NCI-H1694 (cell line): ENCODE measurements at places on chromosomes 13 and 19.

DNA sequence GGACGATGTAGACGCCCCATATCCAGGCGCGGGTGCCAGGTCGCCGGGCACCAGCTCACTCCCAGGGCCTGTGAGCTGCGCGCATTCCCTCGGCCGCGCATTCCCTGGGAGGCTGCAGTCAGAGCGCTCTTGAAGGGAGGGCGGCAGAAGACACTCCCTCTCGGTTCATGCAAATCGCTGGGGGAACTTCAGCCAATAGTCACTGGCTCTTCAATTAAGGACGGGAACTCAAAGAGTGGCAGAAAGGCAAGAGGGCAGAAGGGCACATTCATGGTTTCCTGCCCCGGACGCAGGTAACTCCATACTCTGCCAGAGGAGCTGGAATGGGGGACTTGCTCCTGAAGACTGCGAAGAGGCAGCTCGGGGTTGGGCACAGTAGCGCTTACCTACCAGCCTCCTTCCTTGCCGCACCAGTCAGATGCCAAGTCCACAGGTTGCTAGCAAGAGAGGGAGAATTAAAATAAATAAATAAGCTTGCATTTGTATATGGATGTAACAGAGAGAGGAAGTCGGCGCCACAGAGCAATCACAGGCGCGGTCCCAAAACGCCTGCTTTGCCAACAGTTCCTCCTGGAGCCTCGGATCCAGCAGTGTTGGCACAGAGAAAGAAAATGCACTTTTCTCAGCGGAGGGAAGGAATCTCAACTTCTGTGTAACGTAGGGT lies 459 bp downstream of the PCDH20 start:
- DNase-seq, result no peak

DNA sequence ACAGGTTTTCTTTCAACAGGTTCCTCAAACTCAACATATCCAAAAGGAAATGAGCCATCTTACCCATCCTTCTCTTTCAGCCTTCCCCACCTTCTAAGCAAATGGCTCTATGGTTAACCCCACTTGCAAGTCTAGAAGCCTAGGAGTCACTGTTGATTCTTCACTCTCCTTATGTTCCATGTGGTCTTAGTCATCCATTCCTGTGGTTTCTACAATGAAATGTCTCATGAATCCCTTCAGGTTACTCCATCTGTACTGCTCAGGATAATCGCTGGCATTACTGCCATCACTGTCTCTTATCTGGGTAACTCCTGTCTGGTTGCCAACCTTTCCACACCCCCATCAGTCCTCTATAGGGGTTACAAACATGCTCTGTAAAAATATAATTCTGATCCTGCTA lies 381.3 kb downstream of the ENOX1 start:
- DNase-seq, result no peak

- DNase-seq, result no peak
These were observed 321.0 kb downstream of the COG6 start for GRCh38 chr13:39976481-39976880.

DNA sequence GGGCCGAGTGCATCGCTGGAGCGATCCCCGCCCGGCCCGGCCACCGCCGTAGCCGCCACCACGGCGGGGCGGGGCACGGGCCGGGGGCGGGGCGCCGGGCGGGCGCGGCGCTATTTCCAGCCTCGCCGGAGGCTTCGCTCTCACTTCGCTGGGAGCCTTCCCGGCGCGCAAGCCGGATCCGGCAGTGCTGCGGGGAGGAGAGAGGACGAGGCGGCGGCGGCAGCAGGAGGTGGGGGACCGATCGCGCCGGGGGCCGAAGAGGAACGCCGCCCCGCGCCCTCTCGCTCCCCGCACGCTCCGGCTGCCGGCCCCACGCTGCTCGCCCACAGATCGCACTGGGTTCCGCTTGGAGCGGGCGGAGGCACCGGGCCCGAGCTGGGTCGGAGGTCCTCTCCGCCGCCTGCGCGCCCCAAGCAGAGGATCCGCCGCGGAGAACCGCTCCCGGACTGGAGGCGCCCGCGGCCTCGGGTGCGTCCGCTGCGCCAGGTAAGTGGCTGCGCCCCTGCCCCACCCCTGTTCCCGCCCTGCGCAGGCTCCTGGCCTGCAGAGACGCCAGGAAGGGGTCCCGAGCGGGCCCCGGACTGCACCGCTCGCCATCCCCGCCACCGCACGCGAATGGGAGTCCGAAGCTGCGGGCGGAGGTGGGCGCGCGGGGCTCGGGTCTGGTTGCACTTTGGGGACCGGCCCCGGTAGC lies at the start of gene CHST8:
CHST8 (plus strand) TSS at position 143 of the 694 bp plus-strand sequence. CDS start 67,309 bp downstream, outside the sequence.
- DNase-seq, result peak; percentile 53

DNA sequence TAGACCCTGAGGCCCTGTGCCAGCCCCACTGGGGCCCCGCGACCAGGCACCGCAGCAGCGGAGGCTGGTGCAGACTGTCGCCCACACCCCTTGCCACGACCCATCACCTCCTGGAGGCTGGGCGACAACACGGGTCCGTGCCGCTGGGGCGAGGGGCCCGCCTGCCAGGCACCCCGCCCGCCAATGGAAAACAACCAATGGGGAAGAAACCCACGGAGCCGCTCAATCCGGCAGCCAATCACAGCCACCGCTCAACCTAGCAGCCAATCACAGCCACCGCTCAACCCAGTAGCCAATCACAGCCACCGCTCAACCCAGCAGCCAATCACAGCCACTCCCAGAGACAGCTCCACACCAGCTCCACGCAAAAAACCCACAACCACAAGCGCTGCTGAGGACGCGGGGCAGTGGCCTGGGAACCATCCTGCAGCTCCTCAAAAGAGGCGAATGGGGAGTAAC lies 29.7 kb downstream of the GPX4 start:
- DNase-seq, result no peak

DNA sequence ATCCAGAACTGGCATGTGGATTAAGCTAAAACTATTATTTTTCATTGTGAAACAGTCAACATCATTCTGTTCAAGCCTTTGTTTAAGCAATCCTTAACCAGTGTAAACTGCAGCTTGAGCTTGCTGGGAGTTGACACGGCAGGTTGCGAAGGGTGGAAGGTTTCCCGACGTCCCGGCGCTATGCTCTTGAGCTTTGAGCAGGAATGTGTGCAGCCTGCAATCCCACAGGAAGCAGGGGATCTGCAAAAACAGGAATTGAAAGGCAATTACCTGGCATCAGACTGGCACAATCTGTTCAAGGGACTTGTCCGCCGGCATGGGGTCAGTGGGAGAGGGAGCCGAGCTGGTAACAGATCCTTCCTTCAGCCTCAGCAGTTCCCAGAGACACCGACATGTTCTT lies 586.7 kb upstream of the SGCG start:
- no peak for DNase-seq
